ENCODE measurements at places on chromosomes 6 and 20.

DNA sequence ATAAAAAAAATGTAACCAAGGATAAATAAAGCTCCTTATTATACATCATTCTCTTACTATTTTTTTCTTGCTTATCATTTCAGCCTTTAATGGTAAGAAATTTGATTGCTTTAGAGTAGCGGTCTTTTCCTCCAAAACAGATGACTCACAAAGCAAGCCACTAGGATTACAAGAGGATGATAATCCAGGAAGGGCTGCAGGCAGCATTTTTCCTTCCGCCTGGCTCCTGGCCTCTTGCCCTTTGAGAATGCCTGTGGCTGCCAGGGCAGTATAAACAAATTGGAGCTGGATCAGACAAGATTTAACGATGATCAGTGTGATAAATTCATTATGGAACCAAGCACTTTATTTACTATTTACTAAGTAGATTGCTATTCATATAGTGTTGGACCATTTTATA, 9.7 kb upstream of the FBXL4 start:
- no peak for DNase-seq

DNA sequence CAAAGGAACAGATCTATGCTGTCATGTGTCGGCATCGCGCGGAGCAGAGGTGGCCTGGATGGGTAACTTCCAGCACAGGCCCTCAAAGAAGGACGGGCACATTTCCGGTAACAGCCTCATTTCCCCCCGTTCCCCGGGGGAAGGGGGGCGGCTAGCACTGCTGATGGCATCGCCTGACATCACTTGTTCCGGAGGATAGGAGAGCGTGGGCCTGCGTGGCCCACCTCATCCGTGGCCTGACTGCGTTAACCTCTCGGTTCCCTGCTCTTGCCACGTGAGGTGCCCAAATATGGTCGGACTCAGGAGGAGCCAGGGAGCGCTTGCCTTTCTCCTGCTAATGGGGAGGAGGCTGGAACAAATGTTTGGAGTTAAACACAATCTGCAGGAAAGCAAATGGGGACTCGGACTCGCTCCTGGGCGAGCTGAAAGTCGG, at the start of gene AKAP12:
Gene AKAP12 (plus strand): TSS at position 365 of the 433 bp plus-strand sequence. CDS start 596 bp downstream, outside the sequence.
- DNase-seq, result no peak

DNA sequence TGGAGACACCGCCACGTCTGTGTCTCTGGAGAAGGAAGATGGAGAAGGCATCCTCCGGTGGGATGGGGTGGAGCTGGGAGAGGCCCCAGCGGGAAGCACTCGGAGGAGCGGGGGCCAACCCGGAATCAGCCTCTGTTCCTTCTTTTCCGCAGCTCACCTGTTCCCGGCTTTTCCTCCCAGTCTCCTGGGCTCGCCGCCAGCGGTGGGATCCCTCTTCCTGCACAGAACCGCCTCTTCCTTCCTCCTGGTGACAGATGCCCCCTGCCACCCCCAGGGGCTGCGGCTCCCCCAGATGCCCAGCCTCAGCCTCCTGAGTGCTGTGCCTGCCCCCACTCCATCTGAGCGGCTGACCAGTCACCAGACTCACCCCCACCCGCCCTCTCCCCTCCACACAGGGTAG, 23.3 kb downstream of the RAMACL start:
- DNase-seq, result no peak

DNA sequence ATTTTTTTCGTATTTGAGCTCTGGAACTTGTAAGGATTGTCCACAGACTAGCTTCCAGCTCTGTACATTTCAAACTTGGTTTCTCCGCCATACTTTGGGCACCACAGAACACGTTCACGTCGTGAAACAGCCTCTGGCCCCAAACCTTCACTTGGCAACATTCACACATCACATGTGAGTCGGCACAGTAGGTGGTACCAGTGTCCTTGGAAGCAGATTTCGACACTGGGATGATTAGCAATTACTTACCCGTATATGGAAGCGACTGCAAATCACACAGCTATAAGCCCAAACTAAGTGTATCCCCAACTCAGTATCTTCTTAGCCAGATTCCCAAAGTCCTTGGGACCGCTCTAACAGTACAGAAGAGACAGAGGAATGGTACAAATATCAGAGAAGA, 60.2 kb downstream of the MAFB start:
- DNase-seq, result no peak

DNA sequence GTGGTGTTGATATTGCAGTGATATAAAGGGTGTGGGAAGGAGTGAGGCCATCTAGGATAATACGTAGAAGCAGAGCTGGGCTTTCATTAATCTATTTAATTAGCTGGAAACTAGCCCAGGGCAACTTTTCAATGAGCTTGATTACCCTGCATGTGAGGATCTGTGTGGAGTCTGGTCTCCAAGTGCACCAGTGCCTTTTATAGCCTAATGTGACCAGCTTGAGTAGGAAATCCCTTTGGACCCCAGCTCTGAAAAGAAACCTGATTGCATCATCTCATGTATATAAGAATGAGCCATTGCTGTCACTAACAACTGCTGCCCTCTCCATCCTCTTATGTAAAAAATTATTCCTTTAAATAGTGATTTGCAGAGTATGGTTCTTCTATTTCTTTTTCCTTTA, 72.6 kb downstream of the CD109 start:
- DNase-seq, result no peak

DNA sequence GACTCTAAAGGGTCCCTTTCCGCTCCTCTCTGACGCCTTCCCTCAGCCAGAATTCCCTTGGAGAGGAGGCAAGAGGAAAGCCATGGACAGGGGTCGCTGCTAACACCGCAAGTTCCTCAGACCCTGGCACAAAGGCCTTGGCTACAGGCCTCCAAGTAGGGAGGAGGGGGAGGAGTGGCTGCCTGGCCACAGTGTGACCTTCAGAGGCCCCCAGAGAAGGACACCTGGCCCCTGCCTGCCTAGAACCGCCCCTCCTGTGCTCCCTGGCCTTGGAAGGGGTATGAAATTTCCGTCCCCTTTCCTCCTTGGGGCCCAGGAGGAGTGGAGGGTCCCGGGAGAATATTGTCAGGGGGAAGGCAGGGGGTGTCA, 2.7 kb downstream of the VEGFA start:
- DNase-seq, result no peak

DNA sequence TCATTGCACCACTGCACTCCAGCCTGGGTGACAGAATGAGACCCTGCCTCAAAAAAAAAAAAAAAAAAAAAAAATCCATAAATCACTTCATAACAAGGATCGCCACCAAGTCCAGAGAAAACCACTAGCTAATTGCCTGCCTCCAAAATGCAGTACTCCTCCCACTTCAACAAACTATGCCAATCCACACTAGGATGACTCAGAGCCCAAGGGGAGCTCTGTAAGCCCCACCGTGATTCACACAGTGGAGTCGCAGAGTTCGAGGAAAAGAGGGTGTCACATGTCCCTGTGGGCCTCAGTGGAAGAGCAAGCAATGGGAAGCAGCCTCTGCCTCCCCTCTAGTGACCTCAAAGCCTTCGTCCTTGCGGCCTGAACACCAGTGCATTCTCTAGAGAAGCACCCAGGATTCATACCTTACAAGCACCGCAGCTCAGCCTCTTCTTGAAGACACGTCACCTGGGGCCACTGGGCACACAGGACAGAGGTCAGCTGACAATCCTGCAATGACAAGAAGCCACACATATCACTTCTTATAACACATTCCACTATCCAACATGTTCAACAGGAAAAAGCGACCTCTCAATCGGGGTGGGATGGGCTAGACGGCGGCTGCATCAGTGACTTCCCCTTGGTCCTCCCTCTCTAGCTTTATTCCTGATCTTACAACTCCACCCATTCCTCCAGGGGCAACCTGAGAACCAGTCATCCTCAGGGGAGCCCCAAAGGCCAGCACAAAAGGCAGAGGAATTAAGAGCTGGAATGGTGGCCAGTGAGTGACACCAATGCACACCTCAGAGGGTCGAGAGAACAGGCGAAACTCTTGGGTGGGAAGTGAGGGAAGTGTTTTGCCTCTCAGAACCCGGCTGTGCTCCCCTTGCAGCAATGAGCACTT, 8.9 kb downstream of the SNHG17 start:
- DNase-seq, result no peak

DNA sequence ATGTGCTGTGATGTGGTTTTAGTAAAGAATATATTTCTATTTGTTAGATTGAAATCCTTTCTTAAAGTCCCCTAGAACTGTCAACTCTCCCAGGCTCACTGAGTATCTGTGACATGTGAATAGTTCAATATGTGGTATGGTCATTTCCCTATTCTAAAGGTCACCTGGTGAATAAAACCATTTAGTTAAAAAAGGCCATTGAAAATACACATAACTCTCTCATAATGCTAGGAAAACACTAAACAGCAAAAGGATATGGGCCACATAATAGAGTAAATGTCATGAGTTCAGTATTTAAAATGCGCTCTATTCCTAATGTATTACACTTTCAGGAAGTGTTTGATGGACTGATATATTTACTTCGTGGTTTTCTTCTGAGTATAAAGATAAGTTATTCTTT, 420.9 kb upstream of the JAG1 start:
- no peak for DNase-seq

DNA sequence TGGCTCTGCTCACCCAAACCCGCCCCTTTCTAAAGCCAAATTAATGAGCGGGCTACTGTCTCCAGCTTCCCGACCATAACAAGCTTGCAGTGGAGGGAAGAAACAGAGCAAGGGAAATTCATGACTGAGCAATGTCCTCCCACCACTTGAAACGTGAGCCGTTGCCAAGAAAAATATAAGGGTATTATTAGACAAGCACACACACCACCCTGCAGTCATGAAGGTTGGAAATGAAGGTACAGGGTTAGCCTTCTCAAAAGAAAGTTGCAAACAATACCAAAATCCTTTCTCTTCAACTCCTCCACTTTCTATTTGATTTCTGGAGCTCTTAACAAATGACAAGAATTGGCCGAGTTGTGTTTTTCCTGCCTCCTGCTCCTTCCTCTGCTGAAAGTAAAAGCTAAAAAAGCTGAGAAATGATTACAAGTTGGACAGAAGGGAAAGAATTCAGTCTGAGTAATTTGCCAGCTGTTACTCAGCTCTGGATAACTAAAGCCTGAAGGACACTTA, 151.1 kb upstream of the B3GAT2 start:
- DNase-seq, result no peak

DNA sequence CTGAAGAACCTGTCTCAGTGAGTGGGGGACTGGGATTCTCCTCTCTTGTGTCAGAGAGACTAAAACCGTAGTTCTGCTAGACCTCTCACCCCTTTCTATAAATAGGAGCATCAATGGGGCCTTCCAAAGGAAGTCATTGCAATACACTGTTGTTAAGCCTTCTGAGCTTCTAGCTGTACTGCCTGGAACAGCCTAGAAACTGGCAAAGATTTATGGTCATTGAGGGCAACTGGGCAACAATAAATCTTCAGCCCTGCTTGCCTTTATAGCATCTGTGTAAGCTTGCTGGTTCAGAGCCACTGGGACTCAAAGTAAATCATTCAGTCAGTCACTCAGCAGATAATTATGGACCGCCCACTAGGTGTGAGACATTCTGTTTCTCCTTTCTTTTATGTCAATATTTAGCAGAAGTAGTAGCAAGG, 53.2 kb downstream of the PPP1R14C start:
- DNase-seq, result no peak

- DNase-seq, result no peak
Measured at GRCh38 chr6:139510040-139510790, 135.8 kb upstream of the CITED2 start.

Measured in activated T-helper 1 cell treated with Interleukin-2 at 50 U/mL for 16 hours (primary cell).